ENCODE measurements at places on chromosomes 6 and 20.

- no peak for DNase-seq
Measured at GRCh38 chr6:162260027-162260426, 467.5 kb downstream of the PRKN start.

GRCh38 chr6:56520218-56520617 is 122.5 kb downstream of the DST start:
- no peak for DNase-seq

DNA sequence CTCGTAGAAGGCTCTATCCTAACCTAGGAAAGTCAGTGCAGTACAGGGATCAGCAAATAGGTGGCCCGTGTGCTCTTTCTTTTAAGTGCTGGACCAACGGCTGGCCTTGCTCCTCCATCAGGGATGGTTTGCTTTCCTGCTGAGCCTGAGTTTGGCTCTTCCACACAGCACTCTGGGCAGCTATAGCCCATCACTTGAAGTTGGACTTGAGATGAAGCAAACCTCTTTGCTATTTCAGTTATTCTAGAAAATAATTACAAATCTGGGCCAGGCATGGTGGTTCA is 66.9 kb upstream of the KCNK16 start:
- DNase-seq, result no peak

DNA sequence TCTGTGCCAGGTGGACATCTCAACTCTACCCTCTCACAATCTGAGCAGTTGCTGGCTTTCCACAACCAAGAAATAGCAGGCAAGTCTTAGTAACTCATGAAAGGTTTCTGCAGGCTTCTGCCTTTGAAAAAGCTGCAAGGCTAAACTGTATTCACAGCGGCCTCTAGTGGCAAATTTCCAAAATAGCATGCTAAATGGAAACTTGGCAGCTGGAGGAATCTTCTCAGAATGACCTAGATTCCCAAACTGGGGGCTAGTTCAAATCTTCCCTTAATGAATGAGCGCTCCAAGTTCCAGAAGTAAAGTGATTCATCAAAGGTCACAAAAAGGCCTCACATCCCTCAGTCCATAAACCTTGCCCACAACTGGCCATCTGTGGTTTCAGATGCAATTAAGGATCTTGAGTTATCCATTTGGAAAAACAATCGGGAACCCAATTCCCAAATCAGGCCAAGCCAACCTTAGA is 11.9 kb upstream of the CPNE5 start:
- DNase-seq, result no peak

DNA sequence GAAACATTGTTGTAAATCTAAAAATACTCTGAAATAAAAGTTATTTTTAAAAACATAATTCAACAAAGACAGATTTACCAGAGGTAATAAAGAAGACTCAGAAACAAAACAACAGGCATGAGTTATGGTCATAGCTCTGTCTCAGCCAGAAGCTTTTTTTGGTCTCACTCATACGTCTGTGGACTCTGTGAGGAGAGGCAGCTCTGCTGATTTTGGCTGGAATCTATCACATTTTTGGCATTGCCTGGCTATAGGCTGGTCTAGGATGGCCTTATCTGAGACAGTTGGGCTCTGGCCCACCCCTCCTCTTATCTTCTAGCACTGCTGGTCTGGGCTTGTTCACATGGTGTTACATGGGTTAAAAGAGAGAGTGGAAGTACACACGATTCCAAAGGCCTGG is 514.0 kb upstream of the BTBD3 start:
- DNase-seq, result no peak

DNA sequence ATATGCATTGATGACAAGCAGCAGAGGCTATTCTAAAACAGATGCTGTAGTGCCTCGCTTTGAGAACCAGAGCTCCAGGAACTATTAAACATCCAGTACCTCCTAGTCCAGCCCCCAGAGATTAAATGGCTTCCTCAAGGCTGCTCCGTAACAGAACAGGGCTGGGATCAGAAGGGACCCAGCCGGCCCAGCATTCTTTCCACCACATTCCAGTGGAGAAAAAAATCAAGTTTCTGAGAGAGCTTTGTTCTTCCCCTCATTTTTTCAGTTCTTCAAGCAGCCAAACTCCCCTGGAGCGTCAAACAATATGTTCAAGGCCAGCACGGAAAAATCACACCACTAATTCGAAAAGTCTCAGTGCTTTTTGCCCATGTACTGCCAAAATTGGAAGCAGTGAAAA is 5.8 kb upstream of the STMND1 start:
- DNase-seq, result no peak

DNA sequence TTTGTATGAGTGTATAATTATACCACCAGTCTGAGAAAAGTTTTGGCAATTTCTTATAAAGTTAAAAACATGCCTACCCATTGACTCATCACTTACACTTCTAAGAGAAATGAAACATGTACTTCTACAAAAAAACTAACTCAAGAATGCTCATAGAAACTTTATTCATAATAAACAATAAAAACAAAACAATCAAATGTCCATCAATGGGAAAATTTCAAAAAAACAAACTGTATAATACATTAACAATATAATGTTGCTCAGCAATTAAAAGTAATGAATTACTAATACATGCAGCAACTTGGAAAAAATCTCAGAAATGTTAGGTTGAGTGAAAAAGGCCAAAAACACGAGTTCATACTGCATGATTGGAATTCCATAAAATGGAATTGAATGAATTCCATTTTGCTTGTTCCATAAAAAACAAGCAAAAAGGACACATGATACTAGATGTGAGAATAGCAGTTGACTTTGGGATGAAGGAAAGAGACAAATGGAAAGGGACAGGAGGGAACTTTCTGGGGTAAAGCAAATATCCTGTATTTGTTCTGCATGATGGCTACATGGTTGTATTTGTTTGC is 726.6 kb downstream of the RFPL4B start:
- peak; percentile 84 for DNase-seq

DNA sequence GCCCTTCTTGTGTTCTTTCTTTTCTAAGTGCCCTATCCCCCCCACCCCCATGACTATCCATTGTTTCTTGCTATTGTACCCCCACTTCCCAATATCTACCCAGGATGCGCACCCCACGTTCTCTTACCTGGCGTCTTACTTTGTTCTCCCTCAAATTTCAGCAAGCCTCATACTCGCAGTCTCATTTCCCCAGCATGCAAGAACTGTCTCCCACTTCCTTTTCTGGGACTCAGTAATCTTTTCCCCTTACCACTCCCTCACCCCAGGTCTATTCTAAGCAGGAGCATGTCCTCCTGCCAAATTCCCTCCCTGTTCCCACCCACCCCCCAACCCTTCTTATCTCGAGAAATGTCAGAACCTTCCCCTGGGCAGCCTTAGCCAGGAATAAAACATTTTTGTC is 1.7 kb upstream of the EHMT2 start:
- no peak for DNase-seq

DNA sequence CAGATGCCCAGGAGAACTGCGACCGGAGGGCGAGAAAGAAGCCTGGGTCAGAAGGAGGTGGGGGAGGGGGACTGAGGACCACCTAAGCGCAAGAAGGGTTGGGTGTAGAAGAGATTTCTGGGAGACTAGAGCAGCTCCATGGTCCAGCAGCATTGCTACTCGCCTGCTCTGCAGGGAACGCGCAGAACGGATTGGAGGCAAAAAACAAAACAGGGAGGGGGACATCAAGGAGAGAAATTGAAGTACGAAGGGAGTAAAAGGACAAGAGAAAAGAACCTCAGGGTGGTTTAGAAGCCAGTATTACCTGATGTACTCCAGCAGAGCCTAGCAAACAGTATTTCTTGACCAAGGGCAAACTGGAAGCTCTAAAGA is 537 bp upstream of the GABBR1 start:
- DNase-seq, result no peak

DNA sequence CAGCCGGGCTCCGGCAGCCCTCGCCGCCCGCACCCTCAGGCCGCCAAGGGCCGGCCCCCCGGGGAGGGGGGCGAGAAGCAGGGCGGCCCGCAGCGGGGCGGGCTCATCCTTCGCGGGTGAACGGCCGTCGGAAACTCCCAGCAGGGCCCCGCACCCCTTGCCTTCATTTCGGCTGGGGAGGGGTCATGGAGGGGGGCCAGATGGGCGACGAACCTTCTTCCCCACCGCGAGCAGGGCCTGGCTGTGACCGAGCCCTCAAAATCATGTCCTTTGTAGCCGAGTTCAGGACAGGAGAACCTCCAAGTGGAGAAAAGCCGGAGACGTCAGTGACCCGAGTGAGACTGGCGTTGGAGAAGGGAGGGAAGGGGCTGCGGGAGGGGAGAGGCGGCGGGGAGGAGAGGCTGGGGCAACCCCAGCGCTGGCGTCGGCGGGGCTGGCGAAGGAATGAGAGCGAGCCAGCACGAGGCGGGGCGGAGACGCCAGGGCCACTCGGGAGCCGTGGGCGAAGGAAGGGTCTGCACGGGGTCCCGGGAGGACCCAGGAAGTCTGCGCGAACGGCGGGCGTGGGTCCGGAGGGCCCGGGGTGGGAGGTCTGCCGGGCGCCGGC is 571 bp upstream of the FOXC1 start:
- DNase-seq, result peak; percentile 20

- peak; percentile 91 for DNase-seq
Measured at GRCh38 chr20:31674895-31675827, 37.4 kb downstream of the COX4I2 start.

- DNase-seq, result peak; percentile 85
Measured at GRCh38 chr20:54132612-54133433, 41.0 kb downstream of the CYP24A1 start.

GRCh38 chr20:62641321-62642050 is 817 bp upstream of the SLCO4A1 start:
- peak; percentile 52 for DNase-seq

GRCh38 chr6:123017104-123017682 is 21.2 kb downstream of the CLVS2 start:
- no peak for DNase-seq

- peak; percentile 67 for DNase-seq
Measured at GRCh38 chr6:17585766-17586490, 14.2 kb upstream of the FAM8A1 start.

- no peak for DNase-seq
Measured at GRCh38 chr6:128025478-128025877, 124.6 kb upstream of the THEMIS start.

GRCh38 chr6:148973538-148974208 is 226.8 kb downstream of the UST start:
- DNase-seq, result peak; percentile 13

DNA sequence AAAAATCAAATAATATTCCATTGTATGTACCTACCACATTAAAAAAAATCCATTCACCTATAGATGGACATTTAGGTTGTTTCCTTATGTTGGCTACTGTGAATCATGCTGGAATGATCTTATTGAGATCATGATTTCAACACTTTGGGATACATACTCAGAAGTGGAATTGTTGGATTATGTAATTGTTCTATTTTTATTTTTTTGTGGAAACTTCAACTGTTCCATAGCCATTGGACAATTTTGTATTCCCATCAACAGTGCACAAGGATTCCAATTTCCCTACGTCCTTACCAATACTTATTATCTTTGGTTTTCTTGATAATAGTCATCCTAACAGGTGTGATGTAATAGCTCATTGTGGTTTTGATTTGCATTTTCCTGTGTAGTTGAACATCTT is 834.0 kb downstream of the MAFB start:
- DNase-seq, result no peak

- no peak for DNase-seq
Measured at GRCh38 chr6:165129086-165129485, 180.3 kb downstream of the C6orf118 start.

GRCh38 chr20:44717986-44718385 is 2.8 kb downstream of the CCN5 start:
- no peak for DNase-seq

DNA sequence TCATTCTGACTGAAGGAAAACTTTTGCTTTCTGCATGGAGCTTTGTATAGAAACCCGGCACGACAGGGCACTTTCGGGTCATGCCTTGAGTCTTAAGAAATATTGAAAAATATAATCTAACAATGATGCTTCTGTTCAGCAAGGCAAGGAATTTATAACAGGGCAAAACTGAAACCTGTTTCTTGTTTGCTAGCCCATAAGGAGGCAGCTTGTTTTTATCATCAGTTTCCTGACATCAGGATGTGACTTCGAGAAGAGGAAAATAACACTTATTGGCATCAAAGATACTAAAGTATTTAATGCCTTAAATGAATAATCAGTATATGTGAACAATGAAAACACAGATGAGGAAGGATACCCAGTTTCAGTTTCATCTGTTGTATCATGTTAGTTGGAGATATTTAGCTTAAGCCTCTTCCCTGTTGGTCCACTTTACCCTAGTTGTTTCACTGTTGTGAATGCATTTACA is 146.5 kb downstream of the CDKAL1 start:
- no peak for DNase-seq

DNA sequence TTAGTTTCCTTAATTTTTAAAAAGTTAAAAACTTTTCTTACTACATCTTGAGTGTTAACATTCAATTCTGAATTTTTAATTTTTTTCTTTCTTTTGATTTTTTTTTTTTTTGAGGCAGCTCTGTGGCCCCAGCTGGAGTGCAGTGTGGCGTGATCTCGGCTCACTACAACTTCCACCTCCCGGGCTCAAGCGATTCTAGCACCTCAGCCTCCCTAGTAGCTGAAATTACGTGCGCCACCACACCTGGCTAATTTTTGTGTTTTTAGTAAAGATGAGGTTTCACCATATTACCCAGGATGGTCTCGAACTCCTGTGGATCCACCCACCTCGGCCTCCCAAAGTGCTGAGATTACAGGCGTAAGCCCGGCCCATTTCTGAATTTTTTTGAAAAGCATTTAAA is 1.2 kb downstream of the DDX43 start:
- DNase-seq, result no peak

DNA sequence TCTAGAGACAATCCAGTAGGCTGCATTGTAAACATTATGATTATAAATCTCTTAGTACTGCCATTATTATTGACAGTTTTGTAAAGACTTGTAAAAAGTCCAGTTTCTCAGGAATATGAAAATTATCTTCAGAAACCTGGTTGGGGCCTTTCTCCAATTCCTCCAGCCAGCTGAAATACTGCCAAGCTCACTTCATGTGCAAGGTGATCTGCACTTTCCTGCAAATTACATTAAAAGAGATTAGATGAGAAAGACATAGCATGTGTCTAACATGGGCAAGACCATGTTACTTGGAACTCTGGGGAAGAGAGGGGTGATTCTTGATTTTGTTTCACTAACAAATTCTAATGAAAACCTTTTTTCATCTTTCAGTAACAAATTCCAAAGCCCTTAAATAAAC is 24.0 kb downstream of the PGM3 start:
- no peak for DNase-seq

GRCh38 chr6:149482545-149483333 is 2.1 kb downstream of the ZC3H12D start:
- DNase-seq, result no peak

- DNase-seq, result no peak
Measured at GRCh38 chr6:43737272-43738081, 32.5 kb upstream of the VEGFA start.

DNA sequence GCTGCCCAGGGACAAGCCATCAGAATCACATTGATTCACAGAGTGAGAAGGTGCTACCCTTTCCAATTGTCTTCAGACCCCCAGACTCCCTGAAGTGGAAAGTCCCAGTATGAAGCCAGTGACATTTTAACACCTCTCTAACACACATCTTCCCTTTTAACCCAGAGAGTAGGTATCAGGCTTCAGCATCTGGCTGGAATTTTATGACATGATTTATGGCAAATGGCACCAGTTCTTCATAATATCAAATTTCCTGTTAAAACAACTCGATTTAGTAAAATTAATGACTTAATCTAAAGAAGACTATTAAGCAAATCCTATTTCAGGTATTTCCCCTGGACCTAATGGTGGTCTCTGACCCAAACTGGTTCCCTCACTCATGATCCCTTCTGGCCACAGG is 25.0 kb downstream of the KCNB1 start:
- no peak for DNase-seq

- no peak for DNase-seq
Measured at GRCh38 chr20:35276408-35276807, 1.5 kb downstream of the MMP24OS start.

- DNase-seq, result no peak
Measured at GRCh38 chr6:17580518-17581048, 19.5 kb upstream of the FAM8A1 start.

- DNase-seq, result no peak
Measured at GRCh38 chr6:24513602-24514001, 18.8 kb downstream of the ALDH5A1 start.

Data from SW 1271 (cell line).